ENCODE measurements at places on chromosomes 4 and X.

DNA sequence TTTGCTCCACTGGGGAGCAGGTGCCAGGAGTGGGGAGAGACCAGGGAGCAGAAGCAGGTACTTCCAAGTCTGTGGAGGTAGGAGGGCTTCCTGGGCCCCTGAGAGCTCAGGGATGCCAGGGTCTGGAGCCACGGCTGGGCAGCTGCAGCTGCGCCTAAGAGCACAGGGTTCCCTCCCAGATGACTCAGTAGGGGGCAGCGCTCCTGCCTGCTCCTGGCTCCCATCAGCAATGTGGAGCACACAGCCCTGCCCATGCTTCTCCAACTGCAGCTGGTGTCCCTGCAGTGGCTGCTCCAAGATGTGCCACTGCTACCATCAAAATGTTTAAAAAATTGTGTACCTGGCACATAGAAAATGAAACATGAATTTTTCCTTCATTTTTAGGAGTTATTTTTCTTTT is 1028.2 kb downstream of the PCDH7 start:
- no peak for DNase-seq

- DNase-seq: no peak
These were observed 349.8 kb downstream of the OPHN1 start for GRCh38 chrX:68083510-68083909.

DNA sequence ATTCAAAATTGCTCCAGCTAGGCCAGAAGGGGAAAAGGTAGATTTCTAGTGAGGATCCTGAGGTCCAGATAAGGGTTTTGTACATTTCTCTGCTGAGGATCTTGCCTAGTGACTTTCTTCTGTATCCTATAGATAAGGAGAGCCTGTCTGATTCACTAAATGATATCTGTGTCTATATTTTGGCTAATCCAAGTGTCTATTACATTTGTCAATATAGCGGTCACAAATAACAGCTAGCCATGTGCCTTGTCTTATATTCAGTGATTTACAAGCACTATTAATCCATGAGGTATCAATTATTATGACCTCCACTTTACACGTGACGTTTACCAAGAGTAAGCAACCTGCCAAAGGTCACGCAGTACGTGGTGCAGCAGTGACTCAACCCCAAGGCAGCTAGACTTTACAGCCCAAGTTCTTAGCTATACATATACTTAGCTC is 41.6 kb downstream of the TMEM165 start:
- no peak for DNase-seq

- no peak for DNase-seq
These were observed 8.8 kb upstream of the FAM9C start for GRCh38 chrX:13053171-13053570.

- no peak for DNase-seq
These were observed 901 bp downstream of the JADE1 start for GRCh38 chr4:128810331-128810870.

- DNase-seq: no peak
These were observed 32.8 kb upstream of the DCLK2 start for GRCh38 chr4:150045410-150045809.

DNA sequence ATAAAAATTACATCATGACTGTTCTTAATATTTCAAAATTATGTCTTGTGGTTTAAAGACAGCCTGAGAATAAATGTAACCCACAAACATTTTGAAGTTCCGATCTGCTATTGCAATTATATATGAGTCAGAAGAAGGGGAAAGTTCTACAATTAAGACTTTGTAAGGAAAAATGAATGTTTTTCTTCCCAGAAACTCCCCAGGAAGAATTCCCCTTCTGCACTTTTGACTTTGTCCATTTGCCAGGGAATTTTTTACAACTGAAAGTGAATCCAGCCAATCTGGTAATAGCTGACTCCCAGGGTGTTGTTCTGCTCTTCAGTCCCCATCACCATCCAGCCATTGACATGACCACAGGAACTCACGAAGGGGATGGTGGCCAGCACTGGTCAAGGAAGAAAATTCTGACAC is 61.6 kb upstream of the NOCT start:
- no peak for DNase-seq

- DNase-seq: no peak
These were observed 66.9 kb upstream of the PHOX2B start for GRCh38 chr4:41815473-41815872.

DNA sequence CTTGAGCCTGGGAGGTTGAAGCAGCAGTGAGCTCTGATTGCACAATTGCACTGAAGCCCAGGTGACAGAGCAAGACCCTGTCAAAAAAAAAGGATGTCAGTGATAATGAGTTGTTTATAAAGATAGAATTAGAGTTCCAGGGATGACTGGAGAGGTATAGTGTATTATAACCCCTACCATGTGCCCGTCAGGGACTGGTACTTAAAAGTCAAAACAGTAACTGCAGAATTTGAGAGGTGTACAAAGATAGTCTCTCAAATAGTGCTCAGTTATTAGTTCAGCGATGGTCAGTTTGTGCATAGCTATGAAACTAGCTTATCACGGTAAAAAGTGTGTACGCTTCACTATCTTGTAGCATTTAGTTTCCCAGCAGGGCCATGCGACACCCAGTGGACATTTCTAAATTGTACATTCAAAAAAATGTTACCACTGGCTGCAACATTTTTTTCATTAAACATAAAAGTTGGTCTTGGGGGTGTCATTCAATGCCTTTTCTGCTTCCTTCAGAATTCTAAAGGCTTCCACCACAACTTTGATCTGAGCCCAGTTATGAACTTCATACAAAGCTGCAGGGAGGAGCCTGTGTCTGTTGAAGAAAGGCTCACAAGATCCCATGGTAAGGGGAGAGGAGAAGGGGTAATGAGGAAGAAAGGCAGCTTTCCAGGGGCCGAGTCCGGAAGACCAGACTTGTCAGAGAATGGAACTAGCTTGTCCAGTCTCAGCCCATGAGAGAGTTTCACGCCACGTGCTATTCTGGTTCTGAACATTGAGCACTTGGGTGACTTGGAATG is 9.2 kb upstream of the GYG2 start:
- no peak for DNase-seq

DNA sequence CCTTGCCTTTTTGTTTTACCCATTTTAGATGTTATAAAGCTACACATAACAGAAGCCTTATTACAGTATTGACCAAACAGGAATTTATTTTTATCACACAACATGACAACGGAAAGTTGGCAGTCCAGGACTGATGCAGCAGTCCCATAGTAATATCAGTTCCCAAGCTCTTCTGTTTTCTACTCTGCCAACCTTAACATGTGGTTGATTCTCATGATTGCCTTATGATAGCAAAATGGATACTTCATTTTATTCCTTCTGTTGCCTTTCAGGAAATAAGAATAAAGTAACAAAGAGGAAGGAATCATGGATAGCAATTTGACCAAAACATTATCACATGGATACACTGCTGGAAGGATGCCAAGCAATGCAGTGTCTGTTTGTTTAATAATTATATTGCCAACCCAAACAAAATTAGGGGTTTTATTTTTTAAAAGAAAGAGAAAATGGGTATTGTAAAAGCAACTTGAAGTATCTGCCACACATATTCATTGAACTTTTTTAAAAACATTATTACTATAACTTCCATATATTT is 275.7 kb downstream of the STPG2 start:
- DNase-seq: no peak

DNA sequence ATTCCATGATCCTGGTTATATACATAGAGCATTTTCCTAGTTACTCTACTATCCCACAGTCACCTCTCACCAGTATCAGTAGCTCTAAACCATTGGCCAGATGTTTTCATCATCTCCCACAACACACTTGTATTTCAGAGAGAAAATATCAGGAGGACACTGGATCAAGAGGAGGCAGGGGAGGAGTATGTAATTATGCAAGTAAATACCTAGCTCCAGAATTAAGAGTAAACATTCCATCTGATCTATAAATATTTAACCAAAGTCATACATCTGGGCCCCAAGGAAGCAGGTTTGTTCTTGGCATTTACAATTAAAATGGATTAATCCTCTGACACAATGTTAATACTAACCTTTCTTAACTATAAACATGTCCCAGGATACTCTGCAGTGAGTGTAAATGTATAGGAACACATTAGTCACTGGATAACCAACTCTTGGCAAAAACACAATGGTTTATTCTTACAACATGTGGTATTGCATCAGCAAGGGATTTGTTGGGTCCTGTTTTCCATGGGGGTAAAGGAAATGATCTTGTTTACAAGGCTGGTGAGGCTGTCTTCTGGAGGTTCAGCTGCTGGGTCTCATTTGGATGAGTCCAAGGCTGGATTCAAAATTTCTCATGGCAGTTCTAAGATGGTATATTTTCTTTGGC is 170.1 kb downstream of the ATG4A start:
- DNase-seq: no peak

GRCh38 chr4:183897193-183897592 is 7.9 kb upstream of the STOX2 start:
- no peak for DNase-seq

DNA sequence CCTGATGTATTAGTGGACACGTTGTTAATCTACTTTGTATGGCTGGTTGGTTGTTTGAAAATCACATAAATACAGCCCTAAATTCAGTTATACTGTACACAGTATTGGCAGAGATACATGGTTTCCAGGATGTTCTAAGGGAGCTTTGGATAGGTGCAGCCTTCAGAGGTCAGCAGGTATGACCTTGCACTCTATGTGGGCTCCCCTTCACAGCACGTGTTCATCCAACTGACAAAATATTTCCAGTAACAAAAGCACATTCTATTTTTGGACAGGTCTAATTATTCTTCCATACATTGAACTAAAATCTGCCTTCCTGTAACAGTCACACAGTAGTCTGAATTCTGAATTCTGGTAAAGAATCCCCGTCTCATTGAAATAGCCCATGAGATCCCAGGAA is 92.8 kb upstream of the RAPGEF2 start:
- DNase-seq: no peak

DNA sequence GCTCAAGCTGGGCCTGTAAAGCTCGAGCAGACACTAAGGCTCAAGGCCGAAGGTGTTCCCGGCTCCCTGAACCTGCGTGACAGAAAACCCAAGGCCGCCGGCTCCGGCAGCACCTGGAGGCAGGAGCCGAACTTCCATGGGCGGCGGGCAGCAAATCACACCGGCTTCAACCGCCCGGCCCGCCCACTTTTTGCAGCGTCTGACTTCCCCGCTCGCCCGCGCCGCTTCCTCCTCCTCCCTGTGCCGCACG is 940 bp upstream of the NSD2 start:
- peak; percentile 72 for DNase-seq

DNA sequence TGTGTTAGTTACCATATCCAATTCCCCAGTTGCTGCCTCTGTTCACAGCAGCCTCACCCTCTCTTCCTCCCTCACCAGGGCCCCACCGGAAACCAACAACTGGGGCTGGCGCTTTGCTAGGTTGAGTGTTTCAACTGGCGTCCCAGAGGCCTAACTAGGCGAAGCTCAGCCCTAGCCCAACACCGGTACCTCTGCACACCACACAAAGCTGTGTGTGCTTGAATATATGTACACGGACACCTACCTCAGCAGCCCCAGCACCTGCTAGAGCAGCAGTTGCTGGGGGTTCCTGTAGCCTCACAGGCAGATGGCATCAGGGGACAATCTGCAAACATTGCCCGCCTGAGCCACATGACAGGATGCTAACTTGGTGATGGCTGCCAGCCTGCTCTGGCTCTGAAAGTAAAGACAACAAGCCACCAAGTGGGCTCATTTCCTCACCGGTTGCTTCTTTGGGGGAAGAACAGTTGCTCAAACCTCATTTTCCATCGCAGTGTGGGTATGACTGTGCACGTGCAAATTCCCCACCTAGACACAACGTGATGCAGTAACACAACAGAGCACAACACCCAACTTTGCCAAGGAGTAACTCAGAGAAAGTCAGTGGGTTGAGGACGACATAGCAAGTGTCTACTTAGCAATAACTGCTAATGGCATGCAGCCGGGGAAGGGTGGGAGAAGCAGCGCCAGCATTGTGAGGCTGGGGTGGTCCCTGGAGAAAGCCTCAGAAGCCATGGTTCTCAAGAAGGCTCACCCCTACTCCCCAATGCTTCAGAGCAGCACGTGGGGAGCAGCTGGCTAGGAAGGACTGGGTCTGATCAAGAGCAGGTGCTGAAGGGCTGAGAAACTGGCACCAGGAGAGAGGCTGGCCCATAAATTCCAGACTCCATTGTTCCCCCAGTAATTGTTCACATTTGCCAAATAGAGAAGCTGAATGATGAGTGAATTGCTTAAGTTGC is 139.5 kb downstream of the SH3KBP1 start:
- DNase-seq: no peak

DNA sequence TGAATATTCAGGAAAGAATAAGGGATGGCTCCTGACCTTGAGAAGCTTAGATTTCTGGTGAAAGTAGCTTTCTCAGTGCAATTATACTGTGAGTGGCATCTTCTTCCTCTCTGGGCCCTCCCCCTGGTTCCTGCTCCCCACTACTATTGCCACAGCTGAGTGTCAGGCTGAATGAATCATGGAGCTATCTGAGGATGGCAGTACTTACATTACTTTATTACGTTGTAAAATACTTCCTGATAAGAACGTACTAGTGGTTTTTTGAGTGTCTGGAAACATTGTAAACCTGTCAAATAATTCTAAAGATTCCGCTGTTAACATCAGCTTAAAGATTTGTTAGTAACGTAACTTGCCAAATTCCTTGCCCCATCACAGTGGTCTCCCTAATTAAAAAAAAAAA is 36.2 kb downstream of the ARHGAP10 start:
- no peak for DNase-seq

DNA sequence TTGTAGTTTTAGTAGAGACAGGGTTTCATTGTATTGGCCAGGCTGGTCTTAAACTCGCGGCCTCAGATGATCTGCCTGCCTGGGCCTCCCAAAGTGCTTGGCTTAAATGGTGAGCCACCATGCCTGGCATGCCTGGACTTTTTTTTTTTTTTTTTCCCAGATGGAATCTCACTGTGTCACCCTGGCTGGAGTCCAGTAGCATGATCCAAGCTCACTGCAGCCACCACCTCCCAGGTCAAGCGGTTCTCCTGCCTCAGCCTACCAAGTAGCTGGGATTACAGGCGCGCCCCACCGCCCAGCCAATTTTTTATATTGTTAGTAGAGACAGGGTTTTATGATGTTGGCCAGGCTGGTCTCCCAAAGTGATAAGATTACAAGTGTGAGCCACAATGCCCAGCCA is 8.4 kb downstream of the UBE2K start:
- DNase-seq: no peak

Data from neural crest cell (in vitro differentiated cells).